Aorta (tissue), 5 donors: ENCODE measurements at places on chromosomes 3 and 15.

DNA sequence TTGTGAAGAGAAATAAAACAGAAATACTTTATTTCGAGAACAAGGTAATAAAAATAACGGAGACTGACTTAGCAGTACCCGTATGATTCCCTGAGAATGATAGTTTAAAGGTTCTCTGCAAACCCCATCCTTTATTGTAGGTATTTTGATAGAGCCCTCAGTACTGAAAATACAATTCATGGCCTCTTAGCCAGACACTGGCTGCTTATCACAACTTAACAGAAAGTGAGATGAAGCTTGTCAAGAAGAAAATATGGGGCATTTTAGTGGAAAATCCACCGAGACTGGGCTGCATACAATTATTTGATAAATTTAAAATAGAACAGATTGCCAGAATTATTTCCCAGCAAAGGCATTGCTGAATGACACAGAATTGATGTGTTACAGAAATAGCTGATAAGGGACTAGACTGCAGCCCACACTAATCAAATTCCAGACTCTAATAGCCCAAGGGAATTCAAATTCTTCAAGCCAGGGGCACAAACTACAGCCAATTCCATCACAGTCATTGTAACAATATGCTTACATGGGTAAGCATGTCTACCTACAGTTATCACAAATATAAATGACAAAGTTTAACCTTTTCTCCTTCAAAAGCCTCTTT, 521.9 kb downstream of the PLOD2 start:
- no peak for DNase-seq

- DNase-seq, result no peak
Observed at GRCh38 chr3:30305021-30305420, 301.4 kb upstream of the TGFBR2 start.

DNA sequence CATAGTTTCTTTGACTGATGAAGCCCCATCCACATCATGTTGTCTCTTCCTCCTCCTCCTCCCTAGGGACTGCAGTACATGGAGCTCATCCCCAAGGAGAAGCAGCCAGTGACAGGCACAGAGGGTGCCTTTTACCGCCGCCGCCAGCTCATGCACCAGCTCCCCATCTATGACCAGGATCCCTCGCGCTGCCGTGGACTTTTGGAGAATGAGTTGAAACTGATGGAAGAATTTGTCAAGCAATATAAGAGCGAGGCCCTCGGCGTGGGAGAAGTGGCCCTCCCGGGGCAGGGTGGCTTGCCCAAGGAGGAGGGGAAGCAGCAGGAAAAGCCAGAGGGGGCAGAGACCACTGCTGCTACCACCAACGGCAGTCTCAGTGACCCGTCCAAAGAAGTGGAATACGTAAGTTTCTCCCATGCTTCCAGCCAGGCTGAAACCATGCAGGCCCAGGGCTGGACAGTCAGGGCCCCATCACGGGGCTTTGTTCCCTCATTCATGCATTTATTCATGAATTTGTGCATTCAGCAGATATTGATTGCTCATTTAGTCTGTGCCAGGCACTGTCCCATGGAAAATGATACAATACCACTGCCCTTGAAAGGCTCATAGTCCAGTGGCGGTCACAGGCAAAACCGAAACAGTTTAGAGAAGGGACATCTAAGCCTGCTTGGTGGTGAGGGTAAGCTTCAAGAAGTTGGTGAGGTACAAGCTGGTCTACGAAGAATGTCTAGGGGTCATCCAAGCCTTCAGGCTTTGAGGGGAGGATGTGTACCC, 47.1 kb downstream of the LMCD1 start:
- no peak for DNase-seq

DNA sequence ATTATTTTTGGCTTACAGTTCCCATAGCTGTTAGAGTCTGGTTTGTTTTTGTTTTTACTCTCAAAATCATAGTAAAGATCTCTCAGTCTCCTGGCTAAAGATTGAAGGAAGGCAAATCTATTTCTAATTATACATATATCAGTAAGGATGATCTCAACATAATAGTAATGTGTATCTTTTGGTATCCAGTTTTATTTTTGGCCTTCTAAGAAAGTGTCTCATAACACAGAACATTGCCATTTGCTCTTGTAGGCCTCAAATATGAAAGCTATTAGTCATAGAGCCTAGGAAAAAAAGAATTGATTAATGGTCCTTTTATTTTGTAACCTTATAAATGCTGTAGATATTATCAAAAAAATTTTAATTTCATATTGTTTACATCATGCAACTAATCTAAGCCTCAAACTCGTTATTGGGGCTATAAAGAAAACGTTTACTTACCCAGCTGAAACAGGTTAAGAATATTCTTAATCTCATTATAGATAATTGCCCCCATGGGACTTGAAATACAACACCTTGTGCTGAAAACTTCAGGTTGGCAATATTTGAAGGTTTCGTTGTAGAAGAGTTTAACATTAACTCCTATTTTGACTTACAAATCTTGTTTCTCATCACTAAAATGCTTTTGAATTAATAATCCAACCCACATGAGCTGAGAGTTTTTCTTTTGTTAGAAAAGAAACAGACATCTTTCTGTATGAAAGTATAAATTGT, 16.7 kb downstream of the FBXO45 start:
- DNase-seq, result no peak

DNA sequence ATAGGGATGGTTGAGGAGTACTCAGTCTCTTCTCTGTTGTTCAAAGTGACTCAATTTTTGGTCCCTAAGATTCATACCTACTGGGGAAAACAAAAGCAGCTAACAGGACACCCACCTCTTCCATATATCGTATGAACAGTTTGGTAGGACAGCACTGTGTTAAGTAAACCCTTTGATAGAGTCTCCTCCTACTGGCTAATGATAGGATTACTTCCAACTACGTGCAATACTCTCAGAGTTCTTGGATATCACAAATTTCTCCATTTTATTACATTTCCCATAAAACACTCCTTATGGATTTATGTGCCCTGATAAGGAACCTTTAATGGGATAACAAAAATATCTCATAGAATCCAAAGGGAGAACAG, 200.2 kb upstream of the GOLGA6L4 start:
- DNase-seq, result no peak

- no peak for DNase-seq
Observed at GRCh38 chr3:155747286-155747945, 2.5 kb upstream of the PLCH1 start.

GRCh38 chr3:171849617-171850319, 6.6 kb downstream of the TMEM212 start:
- no peak for DNase-seq

DNA sequence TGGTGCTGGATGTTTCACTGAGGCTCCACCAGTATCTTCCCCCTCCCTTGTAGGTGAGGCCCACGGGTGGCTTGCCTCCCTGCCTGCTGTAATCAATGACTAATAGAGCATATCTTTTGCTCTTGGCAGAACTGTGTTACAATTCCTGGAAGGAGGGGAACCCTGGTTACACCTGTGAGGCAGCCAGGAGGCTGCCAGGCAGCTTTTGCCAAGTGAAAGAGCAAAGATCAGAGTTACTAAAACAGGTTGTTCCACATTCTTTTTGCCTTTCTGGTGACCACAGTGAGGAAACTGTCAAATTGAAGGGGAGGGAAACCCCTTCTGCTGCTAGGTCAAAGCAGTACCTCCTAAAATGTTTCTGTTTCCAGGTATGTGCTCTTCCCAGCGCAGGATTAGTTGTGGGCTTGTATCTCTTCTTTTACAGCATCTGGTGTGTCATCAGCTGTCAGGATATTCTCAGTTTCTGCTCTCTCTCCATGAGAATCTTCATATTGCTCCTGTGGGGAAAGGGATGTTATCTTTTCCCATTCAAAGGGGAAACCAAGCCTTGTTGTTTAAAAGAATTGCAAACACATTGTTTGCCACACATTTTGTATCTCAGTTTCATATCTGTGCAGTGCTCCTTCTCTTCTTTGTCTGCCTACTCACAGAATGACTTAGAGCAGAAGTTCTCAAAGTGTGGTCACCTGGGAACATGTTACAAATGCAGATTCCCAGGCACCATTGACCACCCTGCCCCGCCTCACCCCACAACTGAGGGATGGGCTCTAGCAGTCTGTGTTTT, 137.4 kb upstream of the UMPS start:
- no peak for DNase-seq

GRCh38 chr3:111862415-111862814, 3.4 kb downstream of the PHLDB2 start:
- DNase-seq, result no peak

DNA sequence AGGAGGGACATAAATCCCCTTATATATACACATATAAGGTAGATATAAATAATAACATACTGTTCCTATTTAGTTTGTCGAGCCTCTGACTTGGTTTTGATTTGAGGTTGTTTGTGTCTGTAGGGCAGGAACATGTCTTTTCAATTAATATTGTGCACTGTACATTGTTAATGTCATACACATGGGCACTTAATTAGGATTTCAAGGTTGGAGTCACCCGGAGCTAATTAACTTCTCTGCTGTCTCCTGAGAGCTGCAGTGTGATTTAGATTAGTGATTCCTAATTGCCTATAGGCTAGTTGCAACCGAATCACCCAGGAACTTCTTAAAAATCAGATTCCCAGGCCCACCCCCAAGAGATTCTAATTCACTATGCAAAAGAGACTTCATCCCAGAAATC, 50.4 kb upstream of the FILIP1L start:
- DNase-seq, result no peak

GRCh38 chr3:193465992-193466608, 87.5 kb upstream of the ATP13A5 start:
- no peak for DNase-seq

DNA sequence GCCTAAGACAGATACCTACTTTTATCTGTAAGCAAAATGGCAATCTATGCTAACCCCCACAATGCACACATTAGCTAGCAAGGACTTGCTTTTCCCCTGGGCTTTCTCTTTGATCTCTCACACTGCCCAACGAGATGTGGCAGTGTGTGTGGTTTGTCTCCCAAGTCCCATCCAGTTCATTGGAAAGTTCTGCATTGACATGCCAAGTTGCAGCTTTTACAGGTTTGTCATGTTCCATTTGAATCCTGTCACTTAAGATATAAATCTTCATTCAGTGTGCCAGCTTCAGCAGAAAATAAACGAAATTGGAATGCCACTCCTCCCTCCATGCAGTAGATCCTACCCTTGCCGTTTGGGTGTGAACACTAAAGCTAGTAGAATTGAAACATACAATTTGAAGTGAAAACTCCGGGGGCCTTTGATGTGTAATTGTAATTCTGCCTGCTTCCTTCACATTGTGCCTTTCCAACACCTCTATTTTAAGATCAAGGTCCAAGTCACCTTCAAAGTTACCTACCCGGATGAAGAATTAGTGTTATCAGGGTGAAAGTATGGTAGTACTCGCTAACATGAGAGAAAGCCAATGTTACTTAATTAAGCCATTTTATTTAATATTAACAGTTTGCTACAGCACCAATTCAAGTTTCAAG, 130.9 kb upstream of the BHLHE40 start:
- no peak for DNase-seq

DNA sequence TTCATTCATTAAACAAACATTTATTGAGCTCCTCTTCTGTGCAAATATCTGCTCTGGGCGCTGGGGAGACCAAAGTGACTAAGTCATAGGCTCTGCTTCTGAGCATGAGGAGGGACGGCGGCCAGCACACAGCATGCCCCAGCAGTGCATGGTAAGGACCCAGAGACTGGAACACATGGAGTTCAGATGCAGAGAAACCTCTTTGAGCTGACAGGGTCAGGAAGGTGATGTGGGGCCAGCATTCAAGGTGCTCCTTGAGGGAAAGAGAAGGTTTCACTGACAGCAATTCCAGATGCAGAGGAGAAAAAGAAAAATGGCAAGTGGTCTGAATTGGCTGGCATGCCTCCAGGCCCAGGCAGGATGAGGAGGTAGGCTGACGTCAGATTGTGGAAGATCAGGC, 234.5 kb downstream of the UACA start:
- DNase-seq, result no peak

- no peak for DNase-seq
Observed at GRCh38 chr15:40064231-40064894, 25.4 kb upstream of the SRP14 start.

GRCh38 chr3:24192469-24193056, 247.5 kb downstream of the NR1D2 start:
- DNase-seq, result no peak

DNA sequence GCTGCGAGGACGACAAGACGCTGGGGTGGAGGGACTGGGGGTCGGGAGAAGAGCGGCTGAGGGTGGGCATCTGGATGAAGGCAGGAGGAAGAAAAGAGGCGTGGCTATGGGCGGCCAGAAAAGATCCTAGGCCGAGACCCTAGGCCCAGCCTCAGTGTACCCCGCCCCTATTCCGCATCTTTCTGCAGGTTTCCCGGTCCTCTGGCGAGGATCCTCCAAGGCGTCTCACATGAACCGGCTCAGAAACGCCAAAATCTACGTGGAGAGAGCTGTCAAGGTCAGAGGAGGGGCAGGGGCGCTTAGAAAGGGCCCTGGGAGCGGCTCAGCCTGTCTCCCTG, 340 bp downstream of the TTLL3 start:
- no peak for DNase-seq

GRCh38 chr3:122146466-122146865, 37.0 kb upstream of the CASR start:
- no peak for DNase-seq

DNA sequence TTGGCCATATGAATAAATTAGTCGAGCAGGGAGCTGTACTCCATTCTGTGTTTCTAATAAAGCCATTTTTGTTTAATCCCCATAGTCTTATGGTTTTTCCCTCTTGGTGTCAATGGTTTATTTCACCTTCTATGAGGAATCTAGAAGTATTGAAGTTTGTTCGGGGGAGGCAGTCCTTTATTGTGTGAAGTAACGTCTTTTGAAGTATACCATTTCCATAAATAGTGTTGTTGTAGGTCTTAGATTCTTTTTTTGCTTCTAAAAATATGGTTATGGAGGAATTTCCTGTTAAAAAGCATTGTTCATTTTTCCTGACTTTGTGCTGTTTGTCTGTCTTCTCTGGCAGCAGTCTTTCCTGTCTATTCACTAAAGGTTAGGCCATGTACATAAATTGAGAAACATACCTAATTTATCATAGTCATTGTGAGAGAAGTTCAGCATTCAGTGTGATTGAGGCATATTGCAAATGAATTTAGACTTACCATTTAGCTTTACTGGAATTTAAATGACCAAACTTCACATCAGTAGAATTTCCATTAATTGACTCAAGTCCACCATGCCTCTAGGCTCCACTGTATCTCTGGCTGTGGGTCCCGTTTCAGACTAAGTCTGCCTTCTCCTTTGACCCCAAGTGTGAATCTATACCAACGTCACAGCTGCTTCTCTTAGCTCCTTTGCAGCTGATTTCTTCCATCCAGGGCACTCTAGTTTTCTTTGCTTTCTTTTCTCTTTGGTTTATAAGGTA, 37.3 kb downstream of the YEATS2 start:
- no peak for DNase-seq
